ENCODE measurements at places on chromosomes 16 and 17.

DNA sequence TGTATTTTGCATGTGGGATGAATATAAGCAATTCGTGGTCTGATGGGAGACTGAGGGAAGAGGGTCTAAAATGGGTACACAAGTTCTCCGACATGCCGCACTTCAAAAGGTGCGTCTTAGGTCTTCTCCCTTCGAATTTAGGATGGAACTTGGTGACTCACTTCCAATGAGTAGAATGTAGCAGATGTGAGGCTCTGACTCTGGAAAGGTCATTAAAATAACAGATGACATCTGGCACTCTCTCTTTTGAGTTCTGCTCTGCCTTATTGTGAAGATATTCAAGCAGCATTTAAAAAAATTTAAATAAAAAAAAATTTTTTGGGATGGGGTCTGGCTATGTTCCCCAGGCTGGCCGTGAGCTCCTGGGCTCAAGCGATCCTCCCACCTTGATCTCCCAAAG lies 92.7 kb downstream of the TMEM100 start:
- no peak for DNase-seq

- no peak for DNase-seq
Measured at GRCh38 chr16:31055613-31056012, 18.4 kb downstream of the ZNF668 start.

GRCh38 chr17:34252444-34253138 lies 2.5 kb upstream of the CCL2 start:
- DNase-seq = peak; percentile 97

DNA sequence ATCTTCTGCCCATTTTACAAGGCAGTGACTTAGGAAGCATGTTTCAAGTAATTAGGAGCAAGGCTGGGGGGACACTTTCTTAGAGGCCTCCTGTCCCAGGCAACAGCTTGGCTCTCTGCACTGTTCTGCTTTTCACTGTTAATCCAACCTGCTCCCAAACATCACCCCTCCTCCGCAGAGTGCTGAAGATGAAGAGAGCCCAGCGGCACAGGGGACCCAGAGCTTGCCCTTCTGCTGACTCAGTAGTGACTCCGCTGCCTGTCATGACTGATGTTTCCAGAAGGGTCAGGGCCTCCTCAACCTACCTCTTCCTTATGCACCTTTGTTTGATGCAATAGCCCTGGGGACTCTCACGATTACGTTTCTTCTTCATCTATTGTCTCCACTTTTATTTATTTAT lies 38.9 kb upstream of the NDRG4 start:
- DNase-seq = no peak

DNA sequence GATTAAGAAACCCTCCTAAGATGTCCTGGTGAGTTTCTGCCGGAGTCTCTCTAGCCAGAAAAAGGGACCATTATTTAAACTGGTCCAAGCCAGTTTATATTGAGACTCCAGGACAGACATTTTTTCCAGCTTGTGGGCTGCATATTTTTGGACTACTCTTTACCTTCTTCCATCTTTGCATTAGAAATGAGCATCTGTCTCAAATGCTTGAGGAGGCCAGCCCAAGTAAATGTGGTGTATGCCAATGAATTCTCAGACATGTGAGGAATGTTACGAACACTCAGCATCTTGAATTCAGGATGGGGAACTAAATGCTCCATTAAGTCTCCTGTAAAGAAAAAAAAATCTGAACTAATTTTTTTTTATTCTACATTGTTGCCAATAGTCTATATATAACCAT lies 18.4 kb downstream of the TUBD1 start:
- no peak for DNase-seq

GRCh38 chr16:88678224-88678979 lies 7.9 kb downstream of the SNAI3 start:
- DNase-seq = no peak

DNA sequence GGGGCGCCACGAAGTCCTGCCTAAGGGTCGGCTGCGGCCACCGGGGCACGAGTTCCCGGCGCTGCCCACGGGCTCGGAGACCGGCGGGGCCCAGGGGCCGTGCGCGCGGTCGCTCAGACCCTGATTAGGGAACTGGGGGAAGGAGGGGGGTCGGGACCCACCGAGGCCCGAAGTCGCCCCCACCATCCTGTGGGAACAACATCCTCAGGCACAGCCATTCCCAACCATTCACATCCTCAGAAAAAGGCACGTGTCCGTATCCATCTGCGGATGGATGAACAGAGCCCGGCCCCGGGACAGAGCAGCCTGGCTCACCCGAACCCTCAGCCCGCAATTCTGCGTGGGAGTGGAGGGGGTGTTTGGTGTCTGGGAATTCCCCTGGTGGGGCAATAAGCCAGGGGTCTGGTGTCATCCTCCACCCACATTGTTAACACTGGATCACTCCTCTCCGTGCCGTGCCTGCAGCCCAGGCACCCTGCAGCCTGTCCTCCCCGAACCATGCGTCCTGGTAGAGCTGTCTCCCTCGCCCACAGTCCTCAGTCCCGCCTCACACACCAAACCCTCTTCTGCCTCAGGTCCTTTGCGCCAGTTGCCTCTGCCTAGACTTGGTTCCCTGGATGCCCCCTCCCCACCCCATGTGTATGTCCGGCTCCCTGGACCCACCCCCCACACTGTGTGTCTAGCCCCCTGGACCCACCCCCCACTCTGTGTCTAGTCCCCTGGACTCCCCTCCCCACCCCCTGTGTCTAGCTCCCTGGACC lies 789 bp upstream of the CCDC57 start:
- no peak for DNase-seq

- DNase-seq = no peak
Measured at GRCh38 chr17:61833536-61834193, 29.7 kb downstream of the BRIP1 start.

DNA sequence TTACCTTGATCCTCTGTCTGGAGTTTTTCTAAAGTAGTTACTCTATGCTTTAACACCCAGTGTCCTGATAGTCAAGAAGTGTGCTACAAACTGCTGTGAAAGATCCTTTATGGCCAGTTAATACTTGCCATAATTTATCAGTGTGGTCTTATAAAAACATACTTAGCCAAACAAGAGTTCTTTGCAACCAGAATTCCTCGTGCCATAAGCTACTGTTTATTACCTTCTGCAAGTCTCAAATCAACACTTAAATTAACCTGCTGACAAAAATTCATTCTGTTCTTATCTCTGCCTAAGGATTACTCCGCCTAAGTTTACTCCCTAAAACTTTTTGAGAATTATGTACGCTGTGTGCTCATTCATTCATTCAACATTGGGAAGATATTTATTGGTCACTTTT lies 22.8 kb downstream of the ZNF75A start:
- no peak for DNase-seq

GRCh38 chr16:54912720-54913119 lies 17.9 kb upstream of the IRX5 start:
- DNase-seq = no peak

- DNase-seq = no peak
Measured at GRCh38 chr16:80883159-80883642, 78.8 kb upstream of the CDYL2 start.

- DNase-seq = no peak
Measured at GRCh38 chr16:1144476-1145382, 8.2 kb upstream of the CACNA1H start.

DNA sequence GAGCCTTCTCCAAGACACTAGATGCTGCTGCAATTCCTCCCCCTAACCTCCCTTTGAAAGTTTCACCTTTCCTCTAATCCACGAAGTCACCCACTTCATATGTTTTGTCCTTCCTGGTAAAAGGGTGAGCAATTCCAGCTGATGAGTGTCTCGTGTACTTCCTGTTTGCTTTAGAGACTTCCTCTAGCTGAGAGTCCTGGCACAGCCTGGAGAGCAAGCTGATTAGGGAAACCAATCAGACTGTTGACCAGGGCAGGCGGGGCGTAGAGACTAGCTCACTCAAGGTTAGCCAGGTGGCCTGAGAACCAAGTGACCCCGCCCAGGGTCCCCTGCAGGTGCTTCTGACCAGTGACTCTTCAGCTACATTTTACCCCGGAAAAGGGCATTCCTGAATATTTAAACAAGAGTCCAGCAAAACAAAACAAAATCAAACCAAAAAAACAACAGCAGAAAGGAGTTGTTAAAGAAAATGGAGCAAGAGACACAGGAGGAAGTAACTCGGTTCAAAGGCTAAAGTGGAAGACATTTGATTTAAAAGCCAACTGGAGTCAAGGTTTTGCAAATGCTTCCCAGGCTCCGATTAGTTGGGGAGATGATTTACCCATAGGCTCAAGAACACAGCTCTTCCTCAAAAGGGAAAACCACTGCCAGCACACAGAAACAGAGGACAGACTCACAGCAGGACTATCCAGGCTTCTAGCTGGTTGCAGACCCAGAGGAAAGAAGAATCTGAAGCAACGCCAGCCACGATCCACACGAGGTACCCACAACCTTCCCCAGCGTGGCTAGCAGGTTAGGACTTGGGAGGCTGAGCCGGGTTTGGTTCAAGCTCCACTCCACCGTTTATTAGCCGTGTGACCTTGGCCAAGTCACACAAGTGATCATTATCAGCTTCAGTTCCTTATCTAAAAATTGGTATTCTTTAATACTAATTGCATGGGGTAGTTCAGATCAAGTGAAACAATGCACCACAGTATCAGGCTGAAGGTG lies 13.4 kb downstream of the HSPB9 start:
- peak; percentile 41 for DNase-seq

- no peak for DNase-seq
Measured at GRCh38 chr16:69606985-69607384, 41.2 kb downstream of the NFAT5 start.

GRCh38 chr16:11280616-11281522 lies at the start of gene PRM1:
TSS of gene PRM1 (minus strand) at chr16:11281330. CDS start at chr16:11281238, 92 bp downstream.
- DNase-seq = no peak

GRCh38 chr17:27244011-27244410 lies 49.9 kb upstream of the WSB1 start:
- DNase-seq = no peak

DNA sequence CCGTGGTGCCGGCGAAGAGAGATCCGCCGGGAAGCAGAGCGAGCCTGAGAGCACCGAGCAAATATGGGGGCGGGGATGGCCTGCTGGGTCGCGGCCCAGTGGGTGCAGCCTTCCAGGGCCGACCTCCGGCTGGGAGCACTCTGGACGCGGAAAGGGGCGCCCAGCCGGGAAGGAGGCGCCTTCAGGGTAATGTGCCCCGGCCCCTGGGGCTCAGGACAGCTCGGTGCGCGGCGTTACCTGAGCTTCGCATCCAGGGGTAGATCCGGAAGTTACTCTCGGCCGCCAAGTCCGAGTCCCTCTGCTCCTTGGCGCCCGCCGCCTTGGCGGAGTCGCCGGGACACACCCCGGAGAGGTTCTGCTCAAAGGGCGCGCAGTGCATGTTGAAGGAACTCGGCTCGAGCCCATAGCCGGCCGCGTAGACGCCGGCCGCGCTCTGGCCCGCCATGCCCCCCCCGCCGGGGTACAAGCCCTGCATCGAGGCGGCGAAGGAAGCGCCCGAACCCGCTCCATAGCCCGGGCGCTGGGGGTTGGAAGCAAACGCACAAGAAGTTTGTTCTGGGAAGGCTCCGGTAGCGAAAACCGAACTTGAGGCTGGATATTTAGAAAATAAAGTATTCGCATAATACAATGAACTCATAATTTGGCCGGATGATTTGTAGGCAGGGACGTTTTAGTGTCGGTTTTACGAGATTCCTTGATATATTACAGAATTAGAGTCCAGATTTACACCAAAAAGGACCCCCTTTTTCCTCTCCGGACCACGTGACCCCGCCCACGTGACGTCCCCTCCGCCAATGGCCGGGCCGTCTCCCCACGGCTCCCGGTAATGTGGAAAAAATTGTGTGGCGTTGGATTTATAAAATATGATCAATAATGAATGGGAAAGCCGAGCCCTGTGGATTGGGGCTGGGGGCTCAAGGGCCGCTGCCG lies at the start of gene HOXB7:
HOXB7 (minus strand) TSS at position 736 of the 930 bp plus-strand sequence; CDS start at position 637, 99 bp downstream.
- peak; percentile 64 for DNase-seq

DNA sequence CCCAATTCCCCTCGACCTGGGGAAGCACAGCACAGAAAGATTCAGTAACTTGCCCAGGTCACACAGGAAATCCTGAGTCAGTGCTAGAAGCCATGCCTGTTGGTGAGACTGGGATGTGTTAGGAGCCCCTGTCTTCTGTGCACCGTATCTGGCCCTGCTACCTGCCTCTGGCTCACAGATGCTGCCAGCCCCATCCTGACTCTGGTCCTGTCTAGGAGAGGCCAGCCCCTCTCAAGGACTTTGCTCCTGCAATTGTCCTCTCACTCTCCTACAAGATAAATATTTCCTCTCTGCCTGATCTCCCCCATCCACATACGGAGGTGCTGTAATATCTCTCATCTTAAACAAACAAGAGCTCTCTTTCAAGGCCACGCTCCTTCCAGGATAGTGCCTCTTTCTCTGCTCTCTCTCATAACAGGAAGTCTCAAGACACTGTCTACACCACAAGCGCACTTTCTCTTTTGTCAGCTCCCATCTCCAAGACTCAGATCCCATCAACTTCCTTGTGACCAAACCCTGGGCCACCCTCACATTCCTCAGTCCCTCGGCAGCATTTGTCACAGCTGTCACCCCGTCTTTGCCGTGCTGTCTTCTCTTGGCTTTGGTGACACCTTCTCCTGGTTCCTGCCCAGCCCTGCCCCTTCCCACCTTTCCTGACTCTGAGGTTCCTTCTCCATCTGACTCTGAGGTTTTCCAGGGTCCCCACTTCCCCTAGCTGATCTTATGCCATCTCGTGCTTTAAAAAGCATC lies 1.9 kb downstream of the SLC13A2 start:
- DNase-seq = no peak

DNA sequence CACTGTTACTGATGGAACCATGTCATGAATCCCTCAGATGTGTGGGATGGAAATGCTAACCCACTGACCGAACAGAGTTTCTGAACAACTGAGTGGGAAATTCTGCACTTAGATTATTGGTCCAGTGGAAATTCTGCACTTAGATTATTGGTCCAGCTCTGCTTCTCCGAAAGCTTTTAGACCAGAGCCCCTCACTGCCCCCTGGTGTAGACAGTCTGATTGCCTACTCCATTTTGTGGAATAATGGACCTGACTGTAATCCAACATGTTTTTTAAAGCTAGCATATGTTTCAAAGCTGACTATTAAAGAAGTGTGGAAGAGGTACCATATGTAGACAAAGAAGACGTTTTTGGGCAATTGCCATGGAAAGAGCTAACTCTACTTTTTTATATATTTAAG lies 50.3 kb upstream of the TBX2 start:
- DNase-seq = no peak

DNA sequence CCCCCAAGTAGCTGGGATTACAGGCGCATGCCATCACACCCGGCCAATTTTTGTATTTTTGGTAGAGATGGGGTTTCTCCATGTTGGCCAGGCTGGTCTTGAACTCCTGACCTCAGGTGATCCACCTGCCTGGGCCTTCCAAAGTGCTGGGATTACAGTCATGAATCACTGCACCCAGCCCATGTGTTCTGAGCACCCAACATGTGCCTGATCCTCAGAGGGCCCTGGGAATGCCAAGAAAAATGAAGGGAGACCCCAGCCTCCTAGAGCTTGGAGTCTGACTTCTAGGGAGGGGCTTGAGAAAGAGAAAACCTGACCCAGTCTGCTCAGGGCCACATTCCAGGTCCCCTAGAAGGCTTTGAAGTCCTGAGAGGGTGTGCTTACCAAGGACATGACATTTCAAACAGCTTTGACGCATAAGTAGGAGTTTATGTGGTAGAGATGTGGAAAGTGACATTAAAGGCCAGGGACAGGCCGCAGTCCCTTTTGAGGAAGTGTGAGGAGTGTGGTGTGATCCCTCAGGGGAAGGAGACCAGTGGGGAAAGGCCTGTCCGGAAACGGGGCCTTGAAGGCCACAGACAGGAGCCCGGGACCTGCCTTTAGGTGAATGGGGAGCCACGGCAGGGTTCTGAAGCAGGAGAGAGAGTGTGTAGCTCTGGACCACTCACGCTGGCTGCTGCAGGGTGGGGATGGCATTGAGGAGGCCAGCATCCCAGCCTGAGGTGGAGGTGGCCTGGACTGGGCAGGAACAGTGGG lies 1.1 kb upstream of the CCL22 start:
- no peak for DNase-seq

GRCh38 chr17:16920628-16921020 lies 51.3 kb downstream of the TNFRSF13B start:
- DNase-seq = no peak
